Fibroblast of skin of left biceps (primary cell): ENCODE measurements at places on chromosomes 3 and 15.
A peak's percentile ranks its signal among the peaks of the same experiment; 100 is the strongest.

DNA sequence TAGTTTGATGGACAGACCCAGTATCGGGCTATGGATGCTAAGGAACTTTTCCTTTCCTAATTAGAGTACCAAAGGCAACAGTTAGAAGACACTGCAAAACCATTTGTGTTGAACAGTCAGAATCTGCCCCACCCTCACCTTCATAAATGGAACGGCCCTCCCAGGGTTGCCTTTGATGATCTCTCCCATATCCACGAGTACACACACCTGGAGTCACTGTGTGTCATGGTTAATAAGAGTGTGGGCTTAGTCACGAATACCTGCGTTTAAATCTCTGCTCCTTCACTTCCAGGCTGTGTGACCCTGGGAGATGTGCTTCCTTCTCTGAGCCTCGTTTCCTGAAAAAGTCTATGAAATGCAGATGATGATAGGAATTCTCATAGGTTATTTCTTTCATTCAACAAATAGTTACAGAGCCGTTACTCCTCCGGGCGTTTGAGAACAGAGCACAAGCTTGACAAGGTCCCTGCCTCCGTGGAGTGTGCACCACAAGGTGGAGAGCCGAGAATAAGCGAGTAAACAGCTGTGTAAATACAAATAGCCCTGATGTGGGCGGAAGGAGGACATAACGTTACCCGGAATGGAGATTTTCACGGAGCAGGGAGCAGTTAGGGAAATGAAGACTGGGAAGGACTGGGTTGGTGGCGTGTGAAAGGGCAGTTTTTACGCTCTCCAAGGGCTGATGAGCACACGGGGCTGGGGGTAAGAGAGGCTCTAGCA lies 6.7 kb downstream of the SLC51A start:
- DNase-seq = no peak

DNA sequence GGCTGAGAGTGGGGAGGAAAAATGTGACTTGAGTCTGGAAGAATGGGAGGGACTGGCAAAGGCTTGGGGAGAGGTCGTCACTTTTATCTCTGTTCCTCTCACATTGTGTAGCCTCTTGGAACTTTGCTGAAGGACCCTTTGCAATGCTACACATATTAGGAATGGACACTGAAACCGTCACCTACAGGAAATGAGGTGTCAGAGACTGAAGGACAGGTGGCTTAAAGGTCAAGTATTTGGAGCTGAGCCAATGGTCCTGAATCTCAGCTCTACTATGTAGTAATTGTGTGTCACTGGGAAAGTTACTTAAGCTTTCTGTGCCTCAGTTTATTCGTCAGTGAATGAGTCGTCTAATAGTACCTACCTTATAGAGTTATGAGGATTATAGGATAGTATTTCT lies 14.7 kb downstream of the MCTP2 start:
- no peak for DNase-seq

DNA sequence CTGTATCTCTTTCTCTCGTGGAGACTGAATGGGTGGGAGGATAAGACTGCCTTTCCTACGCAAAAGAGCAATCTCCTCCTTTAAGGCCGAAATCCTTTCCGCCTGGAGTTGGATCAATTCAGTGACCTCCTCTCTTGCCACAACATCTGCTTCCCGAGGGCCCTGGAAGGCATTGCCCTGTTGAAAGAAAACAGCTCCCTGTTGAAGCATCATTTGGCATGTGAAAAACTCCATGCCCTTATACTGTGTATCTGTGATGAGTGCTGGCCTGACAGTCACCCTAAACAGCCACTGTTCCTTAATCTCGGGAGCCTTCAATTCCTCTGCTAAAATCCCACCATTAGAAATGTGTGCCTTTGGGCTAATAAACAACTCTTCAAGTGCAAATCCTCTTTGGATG lies 80.2 kb downstream of the BOC start:
- no peak for DNase-seq

GRCh38 chr15:47991357-47991756 lies 129.4 kb upstream of the SLC24A5 start:
- DNase-seq = no peak

DNA sequence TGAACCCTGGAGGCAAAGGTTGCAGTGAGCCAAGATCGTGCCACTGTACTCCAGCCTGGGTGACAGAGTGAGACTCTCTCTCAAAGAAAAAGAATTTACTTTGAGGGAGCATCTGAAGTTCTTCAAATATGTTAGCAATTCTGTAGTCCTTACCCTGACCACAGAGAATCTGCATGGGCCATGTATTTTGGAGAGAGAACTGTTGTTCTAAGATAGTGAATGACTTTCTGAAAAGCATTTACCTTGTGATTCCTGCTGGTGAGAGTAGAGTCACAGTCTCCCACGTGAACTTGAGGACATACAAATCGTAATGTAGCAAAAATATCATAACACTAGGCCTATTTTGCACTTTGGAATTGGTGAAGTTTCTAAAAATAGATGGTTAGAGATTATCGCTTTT lies 3.9 kb downstream of the BRK1 start:
- no peak for DNase-seq

DNA sequence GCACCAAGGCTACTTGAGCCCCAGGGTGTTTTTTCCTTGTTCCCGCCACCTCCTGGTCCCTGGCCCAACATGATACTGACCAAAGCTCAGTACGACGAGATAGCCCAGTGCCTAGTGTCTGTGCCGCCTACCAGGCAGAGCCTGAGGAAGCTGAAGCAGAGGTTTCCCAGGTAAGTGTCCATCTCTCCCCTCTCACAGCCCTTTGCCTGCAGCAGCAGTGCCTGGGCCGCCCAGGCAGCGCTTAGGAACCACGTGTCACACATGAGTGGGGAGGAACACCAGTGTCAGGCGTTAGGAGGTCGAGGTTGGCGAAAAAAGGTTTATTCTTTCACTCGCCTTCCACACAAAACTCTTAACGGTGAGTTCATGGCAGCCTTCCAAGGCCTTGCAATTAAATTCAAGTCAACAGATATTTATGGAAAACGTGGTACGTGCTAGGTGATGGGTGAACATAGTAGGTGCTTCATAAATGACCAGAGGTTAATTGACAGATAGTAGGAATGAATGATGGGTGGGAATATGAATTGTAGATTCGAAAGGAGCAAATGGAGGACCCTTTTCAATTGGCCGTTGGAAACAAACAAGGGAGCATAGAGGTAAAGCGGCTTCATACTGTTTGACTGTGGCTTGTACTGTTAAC lies 486 bp downstream of the CDIN1 start:
- no peak for DNase-seq

DNA sequence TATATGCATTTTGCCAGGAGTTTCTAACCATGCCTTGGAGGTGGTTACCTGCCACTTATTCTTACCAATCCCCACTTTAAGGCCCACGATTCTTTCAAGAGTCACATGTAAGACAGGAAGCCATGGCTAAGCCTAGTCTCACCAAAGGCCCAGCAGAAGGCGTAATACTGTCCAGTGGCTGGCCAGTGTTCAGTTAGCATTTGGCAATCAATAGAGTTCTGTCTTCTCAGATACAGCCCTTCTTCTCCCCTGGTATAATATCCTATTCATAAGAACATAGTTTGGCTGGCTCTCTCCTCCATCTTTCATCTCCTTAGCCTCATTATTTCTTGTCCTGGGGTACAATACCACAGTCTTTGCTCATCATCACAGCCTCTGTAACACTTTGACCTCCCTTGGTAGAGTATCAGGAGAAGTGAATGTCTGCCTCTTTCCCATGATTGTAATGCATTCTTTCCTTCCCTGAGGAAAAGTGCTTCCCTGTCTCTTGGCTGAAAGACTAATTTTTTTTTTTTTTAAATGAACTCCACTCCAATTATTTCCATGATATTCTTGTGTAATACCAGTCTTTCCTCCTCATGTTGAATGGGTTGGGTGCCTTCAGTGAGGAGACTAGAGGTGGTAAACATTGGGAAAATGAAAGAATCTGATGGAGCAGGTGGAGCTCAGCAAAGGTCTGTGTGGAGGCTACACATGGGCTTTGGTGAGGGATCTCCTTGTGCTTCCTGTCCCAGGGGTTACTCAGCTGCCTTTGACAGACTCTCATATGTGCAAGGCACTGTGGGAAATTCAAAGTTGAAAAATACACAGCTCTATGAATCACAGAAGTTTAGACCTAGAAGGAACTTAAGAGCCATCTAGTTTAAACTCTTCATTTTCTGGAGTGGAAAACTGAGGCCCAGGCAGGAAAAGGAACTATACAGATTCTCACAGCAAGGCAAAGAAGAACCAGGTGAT lies 218.2 kb downstream of the P3H2 start:
- DNase-seq = no peak

DNA sequence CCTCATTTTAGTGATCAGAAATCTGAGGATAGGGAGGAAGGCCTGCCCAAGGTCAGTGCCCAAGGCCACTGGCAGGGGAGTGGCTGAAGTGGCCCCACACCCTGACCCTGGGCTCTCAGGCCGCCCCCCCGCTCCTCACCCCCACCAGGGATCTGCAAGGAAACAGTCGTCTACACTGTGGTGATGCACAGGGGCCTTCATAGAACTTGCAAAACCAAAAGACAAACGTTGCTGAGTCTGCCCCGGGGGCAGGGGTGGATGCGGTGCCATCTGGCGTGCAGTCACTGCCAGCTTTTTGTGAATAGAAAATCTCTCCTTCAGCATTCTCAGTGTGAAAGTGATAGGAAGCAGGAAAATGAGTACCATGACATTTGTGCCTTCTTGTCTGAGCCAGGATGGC lies 41.3 kb downstream of the WHAMM start:
- no peak for DNase-seq

GRCh38 chr15:38325648-38325990 lies 73.0 kb downstream of the SPRED1 start:
- no peak for DNase-seq

- DNase-seq = peak; percentile 47
These were observed 457.4 kb downstream of the SHQ1 start for GRCh38 chr3:72390841-72391240.

DNA sequence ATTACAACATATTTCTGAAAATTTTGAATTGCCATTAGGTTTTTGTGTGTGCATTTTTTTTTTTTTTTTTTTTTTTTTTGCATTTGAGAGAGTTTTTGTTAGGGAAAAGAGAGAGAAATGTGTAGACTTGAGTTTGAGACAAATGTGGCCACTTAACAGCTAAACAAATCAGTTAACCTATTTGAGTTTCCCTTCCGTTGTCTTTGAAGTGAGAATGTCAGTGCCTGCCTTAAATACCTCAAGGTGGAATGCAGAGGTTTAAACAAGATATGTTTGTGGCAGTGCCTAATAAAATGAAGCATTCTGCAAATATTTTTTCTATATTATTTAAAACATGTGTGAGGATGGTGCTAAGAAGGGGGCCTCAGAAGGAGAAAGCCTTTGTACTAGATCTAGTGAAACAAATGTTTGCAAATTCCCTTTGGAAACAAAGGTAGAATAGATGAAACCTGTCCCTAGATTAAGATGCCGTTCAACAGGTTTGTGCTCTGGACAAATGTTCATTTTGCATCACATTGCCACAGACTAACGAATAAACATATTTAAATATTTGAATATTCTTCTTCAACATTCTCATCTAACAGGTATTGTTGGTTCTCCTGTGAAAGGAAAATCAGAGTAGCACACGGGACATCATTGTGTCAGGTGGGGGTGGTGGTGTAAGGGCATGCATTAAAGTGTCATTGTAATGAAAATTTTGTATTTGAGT lies 80.7 kb downstream of the SATB1 start:
- no peak for DNase-seq

GRCh38 chr15:23855947-23856346 lies 168.8 kb upstream of the NDN start:
- no peak for DNase-seq

DNA sequence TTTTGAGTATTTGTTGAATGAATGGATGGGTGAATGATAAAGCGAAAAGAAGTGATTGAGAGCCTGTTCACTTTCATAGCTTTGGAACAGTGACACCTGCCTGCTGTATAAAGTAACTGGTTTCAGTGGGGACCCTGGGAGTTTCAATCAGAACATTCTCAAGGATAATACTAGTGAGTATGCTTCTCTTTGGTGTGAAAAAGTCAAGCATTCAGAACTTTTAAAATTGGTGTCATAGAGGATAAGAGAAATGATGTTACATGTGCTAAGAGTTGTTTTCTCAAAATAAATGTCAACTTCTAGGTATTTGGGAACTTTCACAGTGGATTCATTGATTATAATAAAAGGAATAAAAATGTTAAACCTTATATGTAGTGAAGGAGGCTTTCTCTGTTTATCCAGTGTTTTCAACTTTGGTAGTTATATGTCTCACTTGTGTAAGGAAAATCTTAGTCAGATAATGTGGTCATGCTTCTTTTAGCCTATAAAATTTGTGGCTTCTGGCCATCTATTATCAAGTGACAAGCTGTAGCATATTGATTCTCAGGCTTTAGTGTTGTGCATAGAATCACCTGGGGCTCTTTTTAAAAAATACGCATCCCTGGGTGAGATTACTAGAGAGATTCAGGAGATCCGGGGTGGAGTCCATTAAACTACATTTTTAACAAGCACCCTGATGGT lies 11.9 kb downstream of the LRCH3 start:
- DNase-seq = no peak

- no peak for DNase-seq
These were observed 4.3 kb downstream of the FYCO1 start for GRCh38 chr3:45991341-45991740.

GRCh38 chr15:36218322-36218721 lies 361.1 kb upstream of the CDIN1 start:
- DNase-seq = no peak

GRCh38 chr3:42533161-42533897 lies 30.9 kb downstream of the VIPR1 start:
- no peak for DNase-seq

DNA sequence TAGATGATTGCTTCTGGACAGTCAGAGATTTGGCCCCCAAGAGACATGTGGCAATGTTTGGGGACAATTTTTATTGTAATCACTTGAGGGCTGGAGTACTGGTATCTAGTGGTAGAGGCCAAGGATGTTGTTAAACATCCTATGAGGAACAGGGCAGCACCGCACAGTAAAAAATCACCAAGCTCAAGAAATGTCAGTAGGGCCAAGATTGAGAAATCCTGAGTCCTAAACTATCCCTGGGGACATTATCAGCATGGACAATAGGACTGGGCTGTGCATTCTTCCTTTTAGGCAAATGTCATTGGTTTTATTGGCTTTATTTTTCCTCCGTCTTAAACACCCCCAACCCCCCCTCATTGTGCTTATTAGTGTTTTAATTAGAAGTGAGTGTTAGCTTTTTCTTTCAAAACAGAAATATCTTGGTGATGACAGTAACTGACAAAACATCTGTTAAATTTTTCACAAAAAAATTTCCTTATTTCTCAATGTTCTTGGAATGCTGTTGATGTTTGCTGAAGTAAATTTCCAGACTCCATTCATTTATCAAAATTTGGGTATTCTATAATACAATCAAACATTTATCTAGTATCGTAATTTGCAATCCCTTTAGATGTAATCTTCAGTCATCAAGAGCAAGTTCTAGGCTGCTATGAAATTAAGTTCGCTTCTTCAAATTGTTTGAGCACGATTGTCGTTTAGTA lies 944.4 kb downstream of the VGLL3 start:
- no peak for DNase-seq

DNA sequence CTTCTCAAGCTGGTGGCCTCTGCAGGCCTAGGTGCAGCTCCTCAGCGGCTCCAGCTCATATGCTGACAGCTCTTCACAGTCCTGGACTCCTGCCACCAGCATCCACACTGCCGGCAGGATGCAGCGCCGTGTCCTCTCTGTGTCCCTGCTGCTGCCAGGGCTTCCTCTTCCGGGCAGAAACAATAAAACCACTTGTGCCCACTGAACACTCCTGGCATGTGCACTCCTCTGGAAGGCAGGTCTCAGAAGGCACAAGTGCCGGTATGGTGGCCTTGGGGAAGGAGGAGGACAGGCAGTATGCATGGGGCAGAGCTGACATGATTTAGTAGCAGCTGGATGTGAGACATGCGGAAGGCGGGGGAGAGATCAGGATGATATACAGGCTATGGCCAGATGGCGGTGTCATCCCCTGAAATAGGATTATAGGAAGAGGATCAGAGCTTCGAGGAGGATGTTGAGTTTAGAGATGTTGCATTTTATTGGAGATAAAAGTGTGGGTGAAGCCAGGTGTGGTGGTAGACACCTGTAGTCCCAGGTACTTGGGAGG lies 7.5 kb upstream of the MAN2A2 start:
- DNase-seq = no peak
